Esophagus squamous epithelium (tissue), 5 donors: ENCODE measurements at places on chromosomes 3 and 15.
A peak's percentile ranks its signal among the peaks of the same experiment; 100 is the strongest.

DNA sequence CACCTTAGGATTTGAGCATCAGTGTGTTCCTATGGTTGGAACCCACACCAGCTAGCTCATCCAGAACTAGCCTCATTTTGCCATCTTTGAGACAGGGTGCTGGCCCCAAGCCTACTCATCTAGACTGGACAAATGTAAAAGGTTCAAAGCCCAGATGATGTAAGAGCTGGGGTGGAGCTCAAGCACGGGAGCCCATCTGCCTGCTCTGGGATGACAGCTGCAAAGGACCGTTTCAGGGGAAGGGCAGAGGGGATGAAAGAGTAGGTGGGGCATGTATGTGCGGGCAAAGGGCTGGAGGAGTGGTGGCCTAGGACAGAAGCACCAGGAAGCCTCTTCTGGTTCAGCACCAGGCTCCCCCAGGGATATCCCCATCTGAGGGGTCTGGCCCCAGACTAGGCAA, 15.8 kb downstream of the CLK3 start:
- H3K4me1 ChIP-seq, result no peaks in the 10 kb centered on the region
- no peak overlapping the region for H3K4me3 ChIP-seq
- H3K27ac ChIP-seq, result no peak overlapping the region
- H3K27me3 ChIP-seq, result no peaks in the 10 kb centered on the region
- H3K36me3 ChIP-seq, result peaks cover 100% of the 10 kb centered on the region
- DNase-seq, result no peak

GRCh38 chr3:159458010-159458409, 530.6 kb upstream of the IL12A start:
- H3K4me3 ChIP-seq, result no peak overlapping the region
- no peaks in the 10 kb centered on the region for H3K4me1 ChIP-seq
- no peak overlapping the region for H3K27ac ChIP-seq
- DNase-seq, result no peak

- H3K4me3 ChIP-seq, result peak overlapping the region; percentile 76
- peaks cover 47% of the 10 kb centered on the region for H3K4me1 ChIP-seq
- no peaks in the 10 kb centered on the region for H3K36me3 ChIP-seq
- no peak for DNase-seq
- H3K27me3 ChIP-seq, result no peaks in the 10 kb centered on the region
Observed at GRCh38 chr15:74873756-74874424, 725 bp upstream of the SCAMP2 start.

DNA sequence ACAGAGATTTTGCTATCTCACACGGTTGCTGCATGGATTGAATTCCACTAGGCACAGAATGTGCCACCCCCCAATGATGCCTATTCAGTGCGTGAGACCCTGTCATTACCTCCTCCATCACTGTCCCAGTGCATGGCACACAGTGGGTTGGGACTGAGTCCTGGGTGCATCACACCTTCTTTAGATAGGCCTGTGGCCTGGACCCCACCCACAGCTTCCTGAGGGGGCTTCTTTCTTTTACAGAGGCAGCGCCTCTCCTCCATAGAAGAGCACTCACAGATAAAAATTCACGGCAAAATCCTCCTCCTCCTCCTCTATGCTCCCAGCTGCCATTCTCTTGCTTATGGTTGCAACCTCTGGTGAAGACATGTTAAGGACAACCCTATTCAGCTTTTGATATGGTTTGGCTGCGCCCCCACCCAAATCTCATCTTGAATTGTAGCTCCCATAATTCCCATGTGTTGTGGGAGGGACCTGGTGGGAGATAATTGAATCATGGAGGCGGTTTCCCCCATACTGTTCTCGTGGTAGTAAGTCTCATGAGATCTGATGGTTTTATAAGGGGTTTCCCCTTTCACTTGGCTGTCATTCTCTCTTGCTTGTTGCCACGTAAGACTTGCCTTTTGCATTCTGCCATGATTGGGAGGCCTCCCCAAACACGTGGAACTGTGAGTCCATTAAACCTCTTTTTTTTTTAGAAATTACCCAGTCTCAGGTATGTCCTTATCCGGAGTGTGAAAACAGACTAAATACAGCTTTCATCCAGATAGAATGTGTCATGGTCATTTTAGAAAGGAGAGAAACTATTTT, 147.6 kb downstream of the KLF13 start:
- no peak overlapping the region for H3K27ac ChIP-seq
- H3K27me3 ChIP-seq, result no peaks in the 10 kb centered on the region
- no peak overlapping the region for H3K4me3 ChIP-seq
- peaks cover 43% of the 10 kb centered on the region for H3K4me1 ChIP-seq
- no peaks in the 10 kb centered on the region for H3K36me3 ChIP-seq

- no peaks in the 10 kb centered on the region for H3K36me3 ChIP-seq
- H3K27ac ChIP-seq, result no peak overlapping the region
- H3K4me1 ChIP-seq, result peaks cover 3% of the 10 kb centered on the region
- H3K4me3 ChIP-seq, result no peak overlapping the region
- no peak for DNase-seq
- no peaks in the 10 kb centered on the region for H3K27me3 ChIP-seq
Observed at GRCh38 chr3:185818267-185818875, 6.5 kb downstream of the IGF2BP2 start.

- no peaks in the 10 kb centered on the region for H3K4me1 ChIP-seq
- no peaks in the 10 kb centered on the region for H3K36me3 ChIP-seq
- H3K27ac ChIP-seq, result no peak overlapping the region
- H3K4me3 ChIP-seq, result no peak overlapping the region
Observed at GRCh38 chr3:156888176-156888575, 62.0 kb downstream of the LEKR1 start.

- no peak for DNase-seq
- H3K36me3 ChIP-seq, result peaks cover 16% of the 10 kb centered on the region
- no peak overlapping the region for H3K4me3 ChIP-seq
- no peak overlapping the region for H3K27ac ChIP-seq
- H3K27me3 ChIP-seq, result no peaks in the 10 kb centered on the region
Observed at GRCh38 chr3:101813817-101814440, 34.9 kb downstream of the NXPE3 start.

DNA sequence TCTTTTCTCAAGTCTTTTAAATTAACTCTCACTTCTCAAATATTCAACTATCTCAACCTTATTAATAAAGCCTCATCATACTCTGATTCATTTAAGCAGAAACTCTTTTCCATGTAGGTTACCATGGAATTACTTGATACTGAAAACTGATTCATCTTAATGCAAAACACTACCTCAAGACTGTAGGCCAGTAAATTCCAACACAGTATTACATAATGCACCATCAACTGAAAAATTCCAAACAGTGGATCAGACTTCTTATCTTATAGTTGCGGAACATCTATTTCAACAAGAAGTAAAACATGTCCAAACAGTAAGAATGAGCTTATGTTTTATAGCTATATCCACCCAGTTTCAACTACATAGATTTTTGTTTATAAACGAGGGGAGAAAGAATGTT, 124.5 kb downstream of the PEAK1 start:
- H3K27ac ChIP-seq, result no peak overlapping the region
- no peaks in the 10 kb centered on the region for H3K27me3 ChIP-seq
- no peaks in the 10 kb centered on the region for H3K4me1 ChIP-seq
- no peaks in the 10 kb centered on the region for H3K36me3 ChIP-seq
- H3K4me3 ChIP-seq, result no peak overlapping the region
- no peak for DNase-seq
